ENCODE measurements at places on chromosomes 11 and 22.
A peak's percentile ranks its signal among the peaks of the same experiment; 100 is the strongest.

GRCh38 chr11:75896843-75897419, 81.9 kb downstream of the UVRAG start:
- no peak for DNase-seq

DNA sequence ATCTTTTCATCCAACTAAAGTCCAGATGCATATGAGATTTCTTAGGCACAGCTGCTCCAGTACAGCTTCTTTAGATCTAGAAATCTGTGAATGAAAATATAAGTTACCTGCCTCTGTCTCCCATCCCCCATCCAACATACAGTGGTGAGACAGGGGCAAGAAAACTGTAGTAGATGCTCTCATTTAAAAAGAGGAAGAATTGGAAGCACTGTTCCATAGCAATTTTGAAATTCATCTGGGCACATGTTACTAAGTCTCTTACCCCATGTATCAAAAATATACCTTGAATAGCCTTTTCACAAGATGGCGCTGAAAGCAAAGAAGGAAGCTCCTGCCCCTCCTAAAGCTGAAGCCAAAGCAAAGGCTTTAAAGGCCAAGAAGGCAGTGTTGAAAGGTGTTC, 37.8 kb downstream of the HSD17B12 start:
- DNase-seq = no peak

DNA sequence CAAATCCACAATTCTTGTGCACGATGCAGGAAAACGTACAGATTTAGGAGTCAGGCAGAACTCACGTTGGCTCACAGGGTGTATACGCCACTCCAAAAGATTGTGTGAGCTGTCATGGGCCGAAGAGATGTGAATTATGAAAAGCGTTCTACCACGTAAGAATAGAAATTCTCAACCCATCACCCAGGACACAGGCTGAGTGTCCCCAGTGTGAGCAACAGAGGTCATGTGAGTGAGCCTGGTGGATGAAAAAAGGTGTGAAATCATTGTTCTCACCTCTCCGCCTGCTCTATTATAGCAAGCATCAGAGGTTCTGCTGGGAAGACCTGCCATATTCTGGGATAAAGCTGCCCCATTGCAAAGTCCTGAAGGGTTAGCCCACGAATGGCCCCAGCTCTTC, 235.0 kb downstream of the MN1 start:
- no peak for DNase-seq

GRCh38 chr22:28942801-28943500, 59.6 kb downstream of the ZNRF3 start:
- no peak for DNase-seq

GRCh38 chr11:71977743-71978418, 20.8 kb upstream of the IL18BP start:
- no peak for DNase-seq

- DNase-seq = no peak
These were observed 95.7 kb upstream of the NNMT start for GRCh38 chr11:114200351-114201133.

DNA sequence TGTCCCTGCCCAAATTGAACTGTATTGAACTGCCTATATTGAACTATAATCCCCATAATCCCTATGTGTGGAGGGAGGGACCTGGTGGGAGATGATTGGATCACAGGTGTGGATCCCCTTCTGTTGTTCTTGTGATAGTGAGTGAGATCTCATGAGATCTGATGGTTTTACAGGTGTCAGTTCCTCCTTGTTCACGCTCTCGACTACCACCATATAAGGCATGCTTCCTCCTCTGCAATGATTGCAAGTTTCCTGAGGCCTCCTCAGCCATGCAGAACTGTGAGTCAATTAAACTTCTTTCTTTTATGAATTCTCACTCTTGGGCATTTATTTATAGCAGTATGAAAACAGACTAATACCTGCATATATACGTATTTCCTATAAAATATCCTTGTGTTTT, 206.5 kb upstream of the PDGFD start:
- DNase-seq = no peak

DNA sequence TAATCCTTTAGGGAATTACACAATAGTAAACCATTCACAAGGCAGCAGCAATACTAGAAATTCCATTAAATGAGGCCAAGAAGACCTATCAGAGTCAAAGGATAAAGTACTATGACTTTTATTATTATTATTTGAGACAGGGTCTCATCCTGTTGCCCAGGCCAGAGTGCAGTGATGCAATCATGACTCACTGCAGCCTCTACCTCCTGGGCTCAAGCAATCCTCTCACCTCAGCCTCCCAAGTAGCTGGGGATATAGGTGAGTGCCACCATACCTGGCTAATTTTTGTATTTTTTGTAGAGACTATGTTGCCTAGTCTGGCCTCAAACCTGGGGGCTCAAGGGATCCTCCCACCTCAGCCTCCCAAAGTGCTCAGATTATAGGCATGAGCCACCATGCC, 51.8 kb downstream of the TTC28 start:
- no peak for DNase-seq

DNA sequence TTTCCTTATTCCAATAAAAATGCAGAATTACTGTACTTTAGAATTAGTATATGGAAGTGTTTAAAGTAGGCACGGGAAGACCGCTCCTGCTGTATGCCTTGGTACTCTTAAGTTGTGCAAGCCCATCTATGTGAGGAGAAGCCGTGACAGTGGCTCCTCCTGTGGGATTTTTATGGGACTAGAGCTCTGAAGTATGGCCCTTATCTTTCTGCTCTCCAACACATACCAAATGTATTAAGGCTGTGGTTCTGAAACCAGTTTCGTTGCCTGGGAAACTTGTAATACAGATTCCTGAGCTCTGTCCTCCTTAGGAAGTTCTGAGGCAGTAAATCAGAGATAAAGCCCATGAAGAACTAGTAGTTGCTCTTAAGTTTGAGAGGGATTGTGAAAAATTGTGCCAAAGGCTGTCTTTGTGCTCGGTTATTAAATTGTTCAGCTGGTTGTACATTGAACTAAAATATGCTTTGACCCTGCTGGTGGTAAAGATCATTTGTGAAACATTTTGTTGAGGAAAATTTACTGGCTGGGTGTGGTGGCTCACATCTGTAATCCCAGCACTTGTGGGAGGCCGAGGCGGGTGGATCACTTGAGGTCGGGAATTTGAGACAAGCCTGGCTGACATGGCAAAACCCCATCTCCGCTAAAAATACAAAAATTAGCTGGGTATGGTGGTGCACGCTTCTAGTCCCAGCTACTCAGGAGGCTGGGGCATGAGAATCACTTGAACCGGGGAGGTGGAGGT, 29.3 kb downstream of the RTN3 start:
- DNase-seq = no peak

- no peak for DNase-seq
These were observed 17.9 kb upstream of the NAP1L4 start for GRCh38 chr11:3010004-3010403.

DNA sequence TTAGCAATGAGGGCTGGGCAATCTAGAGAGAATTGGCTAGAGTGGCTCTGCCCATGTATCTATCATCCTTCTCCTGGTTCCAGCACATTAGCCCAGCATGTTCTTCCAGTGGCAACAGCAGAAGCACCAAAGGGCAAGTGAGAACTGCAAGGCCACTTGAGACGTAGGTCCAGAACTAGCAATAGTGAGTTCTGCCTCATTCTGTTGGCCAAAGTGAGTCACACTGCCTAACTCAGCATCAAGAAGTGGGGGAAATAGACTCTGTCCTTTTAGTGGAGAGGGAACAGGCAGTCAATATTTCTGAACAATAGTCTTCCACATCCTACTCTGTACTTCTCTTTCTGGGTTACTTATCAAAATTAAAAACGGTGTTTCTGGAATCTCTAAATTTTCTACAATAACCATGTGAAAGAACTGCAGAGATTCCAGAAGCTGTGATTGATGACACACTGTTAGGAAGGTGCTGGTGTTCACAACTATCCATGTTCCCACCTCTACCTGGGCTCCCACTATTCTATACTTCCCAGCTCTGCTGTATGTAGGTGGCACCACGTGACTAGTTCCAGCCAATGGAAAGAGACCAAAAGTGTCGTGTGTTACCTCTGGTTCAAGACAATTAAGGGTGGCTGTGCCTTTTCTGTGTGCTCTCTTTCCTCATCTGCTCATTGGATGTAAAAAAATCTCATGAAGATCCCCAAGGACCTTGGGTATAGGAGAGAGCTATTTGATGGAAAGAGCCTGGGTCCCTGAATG, 23.4 kb upstream of the GRK3 start:
- no peak for DNase-seq

DNA sequence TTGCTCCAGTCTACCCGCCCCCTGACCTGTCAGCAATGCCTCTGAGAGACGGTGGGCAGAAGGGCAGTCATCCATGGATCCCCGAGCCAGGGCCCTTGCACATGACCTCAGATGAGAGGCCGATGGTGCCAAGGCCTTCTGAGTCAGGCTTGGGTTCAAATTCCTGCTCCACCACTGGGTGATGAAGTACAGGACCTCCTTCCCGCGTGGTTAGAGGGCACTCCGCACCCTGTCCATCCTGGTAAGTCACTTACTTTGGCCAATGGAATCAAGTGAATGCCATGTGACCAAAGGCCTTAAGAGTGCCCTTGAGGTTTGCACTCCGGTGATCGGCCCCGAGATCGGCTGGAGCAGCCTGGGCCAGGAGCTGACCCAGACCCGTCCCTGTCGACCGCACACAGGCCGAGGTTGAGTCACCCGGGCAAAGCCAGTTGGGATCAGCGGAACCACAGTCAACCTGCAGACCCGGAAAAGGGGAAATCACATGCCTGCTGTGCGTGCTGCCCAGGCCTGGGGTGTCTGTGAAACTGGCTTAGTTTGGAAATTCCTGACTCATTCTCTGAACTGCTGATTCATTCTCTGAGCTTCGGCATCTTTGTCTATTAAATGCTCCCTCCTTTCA, 48.9 kb downstream of the RTL6 start:
- DNase-seq = no peak

DNA sequence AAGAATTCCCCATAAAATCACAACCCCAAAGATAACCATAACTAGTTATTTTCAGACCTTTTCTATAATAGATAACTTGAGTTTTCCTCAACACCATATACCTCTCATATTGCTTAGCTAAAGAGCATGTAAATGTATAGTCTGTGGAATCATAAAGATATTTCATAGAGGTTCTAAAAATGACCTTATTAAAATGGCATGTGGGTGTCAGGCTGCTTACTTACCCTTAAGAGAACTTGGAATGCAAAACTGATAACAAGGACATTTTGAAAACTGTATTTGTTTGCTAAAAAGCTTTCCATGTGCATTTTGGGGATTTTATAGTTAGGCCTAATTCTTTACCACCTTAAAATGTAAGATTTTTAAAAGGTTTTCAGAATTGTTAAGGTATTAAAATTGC, 4.7 kb downstream of the SIK2 start:
- DNase-seq = no peak

- peak; percentile 36 for DNase-seq
These were observed 13.7 kb downstream of the SULT4A1 start for GRCh38 chr22:43848366-43849171.

DNA sequence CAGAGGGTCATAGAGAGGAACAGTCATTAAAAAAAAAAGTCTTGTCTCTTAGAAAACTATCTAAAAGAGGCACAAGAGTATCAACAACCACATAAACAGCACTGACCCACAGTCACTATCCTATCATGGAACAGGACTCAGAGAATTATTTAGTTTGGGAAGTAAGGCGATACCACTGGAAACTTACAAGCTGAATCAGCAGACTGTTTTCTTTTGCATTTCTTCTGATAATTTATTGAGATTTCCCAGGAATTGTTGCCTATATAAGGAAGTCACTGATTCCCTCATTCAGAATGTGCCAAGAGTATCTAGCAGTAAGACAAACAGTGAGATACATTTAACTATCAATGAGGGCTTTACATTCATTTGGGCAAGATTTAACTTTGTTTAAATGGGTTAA, 304.1 kb downstream of the GUCY1A2 start:
- no peak for DNase-seq

DNA sequence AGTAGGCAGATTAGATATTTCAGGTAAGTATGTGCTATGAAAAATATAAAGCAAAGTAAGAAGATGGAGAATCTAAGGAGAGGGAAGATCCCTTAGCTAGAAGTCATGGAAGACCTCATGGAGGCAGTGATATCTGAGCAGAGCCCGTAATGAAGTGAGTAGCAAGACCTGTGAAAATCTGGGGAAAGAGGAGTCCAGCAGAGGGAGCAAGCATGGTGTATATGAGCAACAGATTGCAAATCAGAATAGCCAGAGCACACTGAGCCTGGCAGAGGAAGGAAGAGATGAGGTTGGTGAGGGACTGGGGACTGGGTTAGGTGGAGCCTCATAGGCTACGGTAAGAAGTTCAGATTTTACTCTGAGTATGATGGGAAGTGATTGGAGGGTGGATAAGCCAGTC, 9.4 kb downstream of the LHFPL7 start:
- no peak for DNase-seq

- DNase-seq = no peak
These were observed 182.5 kb downstream of the CADM1 start for GRCh38 chr11:115321605-115322289.

- DNase-seq = no peak
These were observed 92.3 kb upstream of the SEPTIN5 start for GRCh38 chr22:19622061-19622441.

GRCh38 chr11:65766535-65766934, 14.2 kb downstream of the AP5B1 start:
- no peak for DNase-seq

GRCh38 chr11:1765871-1766718, 2.4 kb upstream of the CTSD start:
- no peak for DNase-seq

GRCh38 chr11:91846002-91846401, 378.6 kb upstream of the FAT3 start:
- DNase-seq = no peak

- DNase-seq = no peak
These were observed 168.2 kb upstream of the PDGFD start for GRCh38 chr11:104332110-104332509.

DNA sequence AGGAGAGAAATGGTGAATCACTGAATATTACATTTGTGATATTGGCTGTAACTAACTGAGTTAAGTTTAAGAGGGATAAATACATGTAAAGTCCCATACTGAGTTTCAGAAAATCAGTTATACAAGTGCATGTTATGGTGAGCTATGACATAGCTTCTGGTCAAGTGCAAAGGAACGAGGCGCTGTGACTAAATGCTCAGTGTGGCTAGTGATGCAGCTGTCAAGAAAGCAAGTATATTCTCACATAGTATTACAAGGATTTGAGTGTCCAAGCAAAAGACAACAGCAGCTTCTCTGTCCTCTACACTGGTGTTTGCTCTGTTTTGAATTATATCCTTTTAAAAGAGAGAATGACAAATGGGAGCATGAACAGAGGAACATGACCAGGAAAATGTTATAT, 40.1 kb downstream of the CSRP3 start:
- no peak for DNase-seq

DNA sequence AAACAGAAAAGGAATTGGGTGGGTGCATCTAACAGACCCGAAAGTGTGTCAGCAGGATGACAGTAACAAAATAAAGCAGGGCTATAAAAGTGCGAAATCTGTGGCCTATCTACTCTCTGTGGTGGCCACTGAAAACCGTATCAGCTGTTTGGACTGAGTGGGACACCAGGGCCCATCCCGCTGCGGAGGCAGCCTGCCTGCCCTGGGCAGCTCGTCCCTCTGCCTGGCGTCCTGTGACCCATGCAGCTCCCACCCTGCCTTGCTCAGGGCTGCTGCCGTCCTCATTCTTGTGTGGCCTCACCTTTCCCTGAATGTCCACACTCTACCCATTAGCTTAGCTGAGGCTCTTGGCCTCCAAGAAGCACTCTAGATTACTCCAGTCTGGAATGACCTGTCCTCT, 30.4 kb downstream of the CARS1 start:
- DNase-seq = no peak
